ENCODE measurements at places on chromosomes 7 and 10.

GRCh38 chr7:135277161-135277560 lies 43.5 kb downstream of the STRA8 start:
- no peak for DNase-seq

- peak; percentile 19 for DNase-seq
Measured at GRCh38 chr10:109880886-109881768, 42.2 kb downstream of the XPNPEP1 start.

DNA sequence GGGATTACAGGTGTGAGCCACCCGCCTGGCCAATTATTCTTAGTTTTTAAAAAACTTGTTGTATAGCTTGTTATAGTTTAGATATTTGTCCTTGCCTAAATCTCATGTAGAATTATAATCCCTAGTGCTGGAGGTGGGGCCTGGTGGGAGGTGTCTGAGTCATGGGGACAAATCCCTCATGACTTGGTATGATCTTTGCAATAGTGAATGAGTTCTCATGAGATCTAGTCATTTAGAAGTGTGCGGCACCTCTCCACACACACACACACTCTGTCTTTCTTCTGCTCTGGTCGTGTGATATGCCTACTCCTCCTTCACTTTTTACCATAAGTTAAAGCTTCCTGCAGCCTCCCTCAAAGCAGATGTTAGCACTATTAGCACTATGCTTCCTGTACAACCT lies 37.2 kb downstream of the FAM149B1 start:
- DNase-seq = no peak

- no peak for DNase-seq
Measured at GRCh38 chr10:50619882-50620281, 3.9 kb downstream of the SGMS1 start.

DNA sequence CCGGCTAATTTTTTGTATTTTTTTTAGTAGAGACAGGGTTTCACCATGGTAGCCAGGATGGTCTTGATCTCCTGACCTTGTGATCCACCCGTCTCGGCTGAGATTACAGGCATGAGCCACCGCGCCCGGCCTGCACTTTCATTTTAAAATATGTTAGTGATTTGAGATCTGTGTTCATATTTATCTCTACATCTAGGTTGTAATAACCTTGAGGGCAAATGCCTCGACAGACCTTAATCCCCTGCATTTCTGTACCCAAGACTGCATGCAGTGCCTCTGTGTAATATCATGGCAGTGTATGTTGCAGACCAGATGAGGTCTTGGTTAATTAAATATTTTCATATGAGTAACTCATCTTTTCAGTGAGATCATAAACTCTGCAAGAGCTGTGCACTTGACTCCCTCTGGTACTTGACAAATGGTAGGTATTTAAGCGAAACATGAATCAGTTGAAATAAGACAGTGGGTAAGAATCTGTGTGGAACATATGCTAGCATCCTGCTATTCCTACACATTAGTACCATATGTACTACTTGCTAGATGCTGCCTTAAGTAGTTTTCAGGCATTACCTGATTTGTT lies 673.9 kb upstream of the ANKRD30A start:
- DNase-seq = no peak

Measured in GM20000 (cell line).